Stimulated activated CD8-positive, alpha-beta memory T cell treated with anti-CD3 and anti-CD28 coated beads, Interleukin-4, amount 100 ng/mL, for 1 hour (primary cell): ENCODE measurements at places on chromosomes 3 and 15.

DNA sequence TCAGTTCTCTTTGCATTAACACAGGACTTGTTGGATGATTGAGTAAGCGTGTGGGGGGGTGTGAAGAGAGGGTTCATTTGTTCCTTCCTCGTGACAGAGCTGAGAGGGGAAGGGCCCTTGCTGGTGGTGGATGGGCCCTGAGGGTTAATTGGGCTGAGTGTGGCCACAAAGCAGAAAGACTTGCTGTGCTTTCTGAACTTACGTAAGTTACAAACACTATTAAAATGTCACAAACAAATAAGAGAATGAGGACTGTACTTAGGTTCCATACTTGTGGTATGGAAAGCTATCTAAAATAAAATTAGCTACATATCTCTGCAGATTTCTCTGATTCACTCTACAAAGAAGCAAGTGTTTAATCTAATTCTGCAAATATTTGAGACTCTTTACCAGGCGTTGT is 231.3 kb downstream of the LPP start:
- DNase-seq = no peak

DNA sequence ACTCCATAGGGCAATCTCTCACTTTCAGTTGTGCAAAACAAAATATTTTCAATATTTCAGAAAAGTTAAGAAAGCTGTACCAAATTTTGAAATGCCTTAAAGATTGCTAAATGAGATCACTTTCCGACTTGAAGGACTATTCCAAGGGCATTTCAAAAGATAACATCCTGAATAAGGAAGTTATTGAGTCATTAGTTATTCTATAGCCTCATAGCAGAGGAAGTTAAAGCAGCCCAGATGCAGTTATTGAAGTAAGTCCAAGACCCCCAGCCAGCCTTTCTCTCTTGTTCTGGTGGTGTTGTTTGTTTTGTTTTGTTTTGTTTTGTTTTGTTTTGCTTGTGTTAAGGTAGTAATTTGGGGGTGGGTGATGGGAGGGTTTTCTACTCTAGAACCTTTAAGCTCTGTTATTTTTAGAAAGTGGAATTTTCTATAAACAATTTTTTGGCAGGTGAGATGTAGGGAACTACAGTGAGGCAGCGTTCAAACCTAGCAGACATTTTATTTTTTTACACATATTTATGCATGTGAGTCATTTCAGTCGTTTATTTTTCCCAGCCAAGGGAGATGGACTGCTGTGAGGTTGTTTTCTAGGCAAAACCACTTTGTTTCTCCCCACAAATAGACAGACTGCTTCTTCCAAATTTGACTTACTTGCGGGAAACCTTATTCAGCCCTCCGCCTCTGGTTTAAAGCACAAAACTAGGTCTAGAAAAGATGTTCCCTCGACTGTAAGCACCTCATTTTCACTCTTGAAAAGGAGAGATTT is 216.3 kb upstream of the ARPP21 start:
- DNase-seq = no peak

DNA sequence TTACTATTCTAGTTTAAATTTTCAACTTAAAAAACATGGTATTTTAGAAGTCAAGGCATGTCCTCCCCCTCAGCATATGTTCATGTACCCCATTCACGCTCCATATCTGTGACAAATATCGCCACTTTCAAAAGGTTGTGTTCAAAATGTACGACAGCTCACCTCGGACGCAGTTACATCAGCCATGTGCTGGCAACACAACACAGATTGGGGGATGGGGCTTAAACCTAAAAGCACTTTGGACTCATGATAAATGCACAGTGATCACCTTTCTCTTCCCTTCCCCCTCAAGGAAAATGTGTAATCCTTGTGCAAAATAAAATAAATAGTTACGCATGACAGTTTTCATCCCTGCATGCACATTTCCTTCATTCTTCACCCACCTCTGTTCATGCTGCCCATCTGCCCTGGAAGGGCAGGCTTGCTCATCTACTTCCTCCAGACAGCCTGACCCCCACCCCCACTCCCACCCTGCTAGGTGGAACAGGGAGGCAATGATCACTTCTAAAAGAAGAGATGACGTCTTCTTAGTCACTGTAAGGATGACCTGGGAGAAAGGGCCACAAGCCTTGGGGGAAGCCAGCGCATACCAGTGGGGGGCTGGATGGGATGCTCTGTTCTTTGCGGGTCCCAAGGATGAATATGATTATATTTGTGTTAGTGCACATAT is 271.4 kb upstream of the SEMA6D start:
- DNase-seq = no peak

DNA sequence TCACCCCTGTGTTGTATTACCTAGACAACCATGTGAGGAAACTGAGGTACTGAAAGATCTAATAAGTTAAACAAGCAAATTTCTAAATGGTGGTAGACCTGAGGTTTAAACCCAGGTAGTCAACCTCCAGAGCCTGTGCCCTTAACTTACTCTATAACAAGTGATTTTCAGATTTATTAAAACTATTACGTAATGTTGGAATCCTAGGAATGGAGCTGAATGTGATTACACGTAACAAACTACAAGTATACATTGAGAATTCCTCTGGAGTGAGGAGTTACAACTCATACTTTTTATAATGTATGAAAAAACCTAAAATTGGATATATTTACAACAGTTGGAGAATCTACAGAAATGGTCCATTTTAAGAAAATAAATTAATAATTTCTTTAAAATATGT is 18.0 kb downstream of the FAM98B start:
- DNase-seq = no peak

DNA sequence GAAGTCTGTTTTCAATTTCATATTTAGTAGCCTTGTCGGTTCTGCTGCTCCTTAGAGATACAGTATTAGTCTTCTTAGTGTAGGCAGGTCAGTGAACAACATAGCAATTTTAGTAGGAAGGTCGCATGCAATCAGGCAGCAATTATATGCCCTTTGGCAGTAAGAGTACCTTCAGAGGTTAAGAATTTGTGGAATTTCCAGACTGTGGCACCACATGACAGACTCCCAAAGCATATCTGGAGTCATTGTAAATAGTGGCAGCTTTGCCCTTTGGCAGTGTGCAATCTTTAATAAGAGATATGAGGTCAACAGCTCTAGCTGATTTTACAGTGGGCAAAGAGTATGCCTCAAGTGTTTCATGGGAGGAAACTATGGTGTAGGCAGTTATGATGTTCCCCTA is 1532.5 kb upstream of the CADM2 start:
- DNase-seq = no peak

DNA sequence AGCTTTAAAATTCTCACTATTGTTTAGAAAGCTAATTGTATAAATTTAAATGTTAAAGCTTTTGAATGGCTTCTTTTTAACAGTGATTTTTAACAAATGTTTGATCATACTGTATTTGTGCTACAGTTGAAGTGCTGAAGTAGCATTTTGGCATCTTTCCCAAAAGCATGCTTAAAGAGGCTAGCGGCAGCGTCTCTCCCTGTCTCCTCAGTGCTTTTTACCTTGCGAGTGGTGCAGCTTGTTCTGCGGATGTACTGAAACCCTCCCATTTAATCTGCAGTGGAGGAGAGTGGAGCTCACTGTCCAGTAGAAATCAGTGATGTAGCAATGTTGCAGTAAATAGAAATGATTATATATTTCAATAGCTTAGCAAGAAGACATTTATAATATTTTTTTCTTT is 43.7 kb downstream of the LRRC49 start:
- no peak for DNase-seq

DNA sequence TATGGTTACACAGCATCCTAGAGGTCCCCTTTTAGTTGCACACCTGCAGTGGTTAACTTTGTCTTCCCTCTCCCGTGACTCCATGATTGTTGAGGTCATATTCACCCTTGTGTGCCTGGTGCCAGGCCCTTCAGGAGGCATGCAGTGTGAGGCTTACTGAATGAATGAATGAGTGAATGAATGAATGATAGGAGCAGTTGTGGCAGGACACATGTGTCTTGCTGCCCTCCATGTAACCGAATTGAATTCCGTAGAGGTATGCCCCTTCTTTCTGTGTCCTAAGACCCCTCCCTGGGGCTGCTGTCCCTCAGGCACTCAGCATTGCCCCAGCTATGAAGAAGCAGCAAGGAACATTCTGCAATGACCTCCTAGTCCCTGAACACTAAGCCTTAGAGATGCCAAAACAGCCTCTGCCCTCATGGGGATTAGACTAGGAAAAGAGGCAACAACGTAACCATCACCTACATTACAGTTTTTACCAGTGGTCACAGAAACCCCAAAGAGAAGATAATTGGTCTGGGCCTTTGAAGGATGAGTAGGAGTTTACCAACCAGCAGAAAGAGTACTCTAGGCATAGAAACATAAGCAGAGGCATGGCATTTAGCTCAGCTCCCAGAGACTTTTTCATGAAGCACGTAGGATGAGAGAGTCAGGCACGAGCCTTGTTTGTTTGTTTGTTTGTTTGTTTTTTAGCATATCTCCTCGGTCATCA is 22.5 kb upstream of the CPNE9 start:
- DNase-seq = no peak

DNA sequence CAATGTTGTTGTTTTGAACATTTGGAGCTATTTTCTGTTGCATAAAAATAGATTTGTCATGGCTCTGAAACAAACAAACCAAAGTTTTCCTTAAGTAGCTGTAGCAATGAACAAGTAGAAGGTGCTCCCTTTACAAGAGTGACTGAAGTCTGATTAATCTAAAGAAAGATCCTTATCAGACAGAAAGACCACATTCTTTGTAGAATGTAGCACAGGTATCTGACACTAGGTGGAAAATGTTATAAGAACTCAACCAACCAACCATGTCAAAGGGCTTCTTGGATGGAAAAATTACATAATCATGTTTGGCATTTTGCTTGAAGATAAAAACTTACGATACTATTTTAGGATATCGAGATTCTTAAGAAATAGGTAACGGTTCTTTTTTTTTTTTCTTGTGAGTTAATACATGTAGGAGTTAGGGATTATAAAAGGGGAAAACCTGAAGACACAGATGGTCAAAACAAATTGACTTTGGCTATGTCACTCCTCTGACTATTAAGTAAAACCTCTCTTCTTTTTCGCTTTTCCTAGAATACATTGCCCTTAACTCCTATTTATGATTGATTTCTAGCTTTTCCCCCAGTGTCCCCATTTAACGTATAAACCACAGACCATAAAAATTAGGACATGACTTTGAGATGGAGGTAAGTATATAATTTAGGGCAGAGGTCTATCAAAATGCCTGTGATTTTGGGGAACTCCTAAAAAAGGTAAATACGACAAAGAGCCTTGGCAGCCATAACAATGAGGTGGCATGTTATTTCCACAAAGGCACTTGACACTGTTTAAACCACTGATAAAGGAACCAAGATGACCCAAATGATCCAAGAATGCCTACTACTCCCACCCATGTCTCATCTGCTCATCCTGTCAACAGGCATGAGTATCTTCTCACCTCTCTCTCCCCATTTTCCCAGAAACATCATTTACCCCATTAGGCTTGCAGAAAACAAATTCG is 72.0 kb downstream of the CCR4 start:
- no peak for DNase-seq

DNA sequence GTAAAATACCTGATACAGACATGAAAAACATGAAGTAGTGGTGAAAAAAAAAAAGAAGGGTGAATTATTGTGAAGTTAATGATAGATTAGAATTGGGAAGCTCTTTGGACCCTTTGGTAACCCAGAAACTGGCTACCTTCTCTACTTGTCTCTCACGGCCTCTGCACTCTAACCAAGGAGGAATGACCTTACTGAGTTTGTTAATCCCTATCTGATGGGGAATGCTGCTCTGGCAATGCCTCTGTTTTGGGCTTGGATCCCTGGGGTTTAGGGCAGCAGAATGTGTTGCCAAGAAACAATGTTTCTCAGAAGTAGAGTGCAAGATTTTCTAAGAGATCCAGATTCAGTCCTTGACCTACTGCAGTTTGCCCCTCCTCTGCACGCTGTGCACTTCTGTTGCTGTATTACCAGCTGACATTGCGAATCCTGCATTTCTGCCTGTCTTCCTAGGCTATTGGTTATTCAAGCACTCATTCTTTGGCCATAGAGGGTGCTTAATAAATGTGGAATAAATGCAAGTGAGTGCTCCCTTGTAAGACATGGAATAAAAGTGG is 49.2 kb upstream of the MAP3K13 start:
- no peak for DNase-seq

- no peak for DNase-seq
Measured at GRCh38 chr3:182925330-182925943, 54.9 kb downstream of the DCUN1D1 start.

- DNase-seq = no peak
Measured at GRCh38 chr3:194952841-194953241, 267.2 kb downstream of the FAM43A start.

DNA sequence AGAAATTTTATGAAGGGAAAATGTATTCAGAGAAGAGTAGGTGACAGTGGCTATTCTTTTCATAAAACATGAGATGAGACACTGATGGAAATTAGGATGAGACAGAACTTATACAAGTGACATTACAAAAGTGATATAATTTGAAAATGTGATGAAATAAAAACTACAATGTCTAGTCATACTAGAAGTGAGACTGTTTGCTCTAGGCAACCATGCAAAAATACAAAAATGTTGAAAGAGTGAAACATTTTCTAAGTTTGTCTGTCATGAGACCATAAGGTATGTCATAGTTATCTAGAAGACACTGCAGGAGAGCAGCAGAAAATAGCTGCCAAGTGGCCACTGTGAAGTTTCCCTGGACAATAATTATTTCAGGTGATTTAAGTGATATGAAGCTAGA is 459.5 kb downstream of the DIPK2A start:
- DNase-seq = no peak

GRCh38 chr3:50238549-50239026 is 2.6 kb downstream of the GNAI2 start:
- no peak for DNase-seq

- DNase-seq = no peak
Measured at GRCh38 chr15:77181305-77182074, 110.6 kb upstream of the TSPAN3 start.

DNA sequence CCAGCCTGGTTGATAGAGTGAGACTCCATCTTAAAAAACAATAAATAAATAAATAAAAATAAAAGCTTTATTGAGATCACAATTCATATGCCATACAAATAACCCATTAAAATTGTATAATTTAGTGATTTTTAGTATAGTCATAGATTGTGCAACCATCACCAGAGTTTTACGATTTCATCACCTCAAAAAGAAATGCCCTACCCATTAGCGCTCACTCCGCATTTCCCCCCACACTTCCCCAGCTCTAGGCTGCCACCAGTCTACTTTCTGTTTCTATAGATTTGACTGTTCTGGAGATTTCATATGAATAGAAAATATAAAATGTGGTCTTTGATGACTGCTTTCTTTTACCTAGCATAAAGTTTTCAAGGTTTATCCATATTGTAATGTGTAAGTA is 57.0 kb downstream of the ARHGEF26 start:
- no peak for DNase-seq

DNA sequence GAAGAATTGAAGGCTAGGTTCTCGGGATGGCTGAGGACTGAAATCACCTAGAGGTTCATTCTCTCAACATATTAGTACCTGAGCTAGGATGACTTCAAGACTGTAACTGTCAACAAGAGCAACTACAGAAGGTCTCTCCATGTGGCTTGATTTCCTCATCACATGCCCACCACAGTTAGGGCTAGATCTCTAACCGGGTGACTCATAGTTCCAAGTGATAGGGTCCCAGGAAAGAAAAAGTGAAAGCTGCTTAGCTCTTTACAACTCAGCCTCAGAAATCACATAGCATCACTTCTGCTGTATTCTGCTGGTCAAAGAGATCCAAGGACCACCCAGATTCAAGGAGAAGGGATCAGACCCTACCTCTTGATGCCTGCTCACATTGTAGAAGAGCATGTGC is 165.4 kb upstream of the AGTR1 start:
- no peak for DNase-seq
